Activated T-helper 1 cell treated with anti-CD3 and anti-CD28 coated beads, Interleukin-2, amount 50 U/mL, for 16 hours (primary cell): ENCODE measurements at places on chromosomes 16 and 17.
A peak's percentile ranks its signal among the peaks of the same experiment; 100 is the strongest.

GRCh38 chr16:57844416-57845030, 42.2 kb upstream of the KIFC3 start:
- no peak for DNase-seq

DNA sequence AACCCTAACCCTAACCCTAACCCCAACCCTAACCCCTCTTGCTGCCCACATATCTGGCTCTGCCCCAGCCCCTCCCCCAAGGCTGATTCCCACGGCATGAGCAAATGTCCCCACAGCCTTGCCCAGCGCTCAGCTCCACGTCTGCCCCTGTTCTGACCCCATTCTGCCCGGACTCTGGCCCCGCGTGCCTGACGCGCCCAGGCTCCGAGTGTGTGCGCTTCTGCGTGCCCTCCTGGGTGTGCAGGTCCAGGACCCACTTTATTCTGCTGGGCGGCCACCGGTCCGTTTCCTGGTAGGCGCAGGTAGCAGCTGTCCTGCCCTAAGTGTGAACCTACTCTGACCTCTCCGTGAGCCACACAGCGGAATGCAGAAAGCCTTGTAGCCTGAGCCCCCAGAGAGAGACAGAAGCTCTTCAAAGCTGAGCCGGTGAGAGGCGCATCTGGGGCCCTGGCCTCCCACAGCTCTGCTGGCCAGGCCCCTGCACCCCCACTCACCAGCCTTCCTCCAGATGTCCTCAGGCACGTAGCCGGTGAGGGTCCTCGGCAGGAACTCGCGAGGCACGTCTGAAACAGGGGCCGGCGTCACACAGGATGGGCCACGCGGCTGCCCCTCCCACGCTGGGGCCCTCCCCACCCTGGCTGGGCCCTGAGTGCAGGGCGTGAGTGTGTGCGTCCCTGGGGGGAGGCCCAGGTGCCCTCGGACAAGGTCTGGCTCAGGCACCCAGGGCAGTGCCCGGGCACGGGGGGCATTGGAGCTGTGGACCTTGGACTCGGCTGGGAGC, 14.0 kb upstream of the PABPN1L start:
- DNase-seq = no peak

- DNase-seq = peak; percentile 12
These were observed 8.9 kb downstream of the OR4D1 start for GRCh38 chr17:58156839-58157803.

GRCh38 chr17:73371836-73372235, 60.0 kb upstream of the CDC42EP4 start:
- no peak for DNase-seq

- no peak for DNase-seq
These were observed 121.9 kb upstream of the CDH13 start for GRCh38 chr16:82504836-82505235.

GRCh38 chr16:50384500-50385135, 15.8 kb upstream of the BRD7 start:
- DNase-seq = no peak

DNA sequence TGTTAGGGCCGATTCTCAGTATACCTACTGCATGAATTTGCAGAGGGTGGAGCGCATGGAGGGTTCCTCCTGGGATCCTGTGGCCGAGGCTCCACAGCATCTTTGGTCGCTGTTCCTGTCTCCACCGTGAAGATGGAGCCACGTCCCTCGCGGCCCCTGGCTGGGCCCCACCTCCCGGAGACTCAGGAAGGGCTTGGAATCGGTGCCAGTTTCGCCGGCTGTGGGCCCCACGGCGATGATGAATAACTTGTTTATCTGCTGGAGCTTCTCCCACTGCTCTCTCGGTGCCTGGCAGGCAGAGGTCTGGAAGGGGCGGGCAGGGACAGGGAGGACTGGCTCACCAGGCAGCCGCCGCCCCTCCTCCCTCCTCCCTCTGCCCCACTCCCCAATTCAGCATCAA, 8.1 kb downstream of the SLC5A11 start:
- DNase-seq = no peak

GRCh38 chr16:70433458-70434103, 5.3 kb downstream of the ST3GAL2 start:
- DNase-seq = no peak

DNA sequence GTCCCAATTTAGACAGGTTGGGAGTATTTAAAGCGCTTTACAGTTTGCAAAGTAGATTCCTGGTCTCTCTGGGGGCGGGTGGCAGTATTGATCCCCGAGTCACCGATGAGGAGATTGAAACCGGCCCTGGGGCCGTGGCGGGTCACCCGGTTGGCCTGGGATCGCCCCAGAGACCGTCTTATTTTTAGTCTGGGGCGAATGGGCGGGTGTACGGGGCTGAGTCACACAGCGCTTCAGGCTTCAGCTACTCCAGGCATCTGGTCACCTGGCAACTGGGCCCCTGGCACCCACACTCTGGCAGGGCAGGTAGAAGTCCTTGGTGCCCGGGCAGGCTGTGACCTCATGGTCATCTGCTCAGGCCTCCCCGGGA, 669 bp downstream of the MIEF2 start:
- peak; percentile 9 for DNase-seq

- no peak for DNase-seq
These were observed 610 bp downstream of the DOC2A start for GRCh38 chr16:30009990-30010843.

GRCh38 chr17:81052199-81052997, 17.4 kb downstream of the BAIAP2 start:
- DNase-seq = no peak

- DNase-seq = no peak
These were observed 34.6 kb downstream of the TMEM100 start for GRCh38 chr17:55688057-55688456.

- no peak for DNase-seq
These were observed 676 bp upstream of the KRT13 start for GRCh38 chr17:41505809-41506767.

DNA sequence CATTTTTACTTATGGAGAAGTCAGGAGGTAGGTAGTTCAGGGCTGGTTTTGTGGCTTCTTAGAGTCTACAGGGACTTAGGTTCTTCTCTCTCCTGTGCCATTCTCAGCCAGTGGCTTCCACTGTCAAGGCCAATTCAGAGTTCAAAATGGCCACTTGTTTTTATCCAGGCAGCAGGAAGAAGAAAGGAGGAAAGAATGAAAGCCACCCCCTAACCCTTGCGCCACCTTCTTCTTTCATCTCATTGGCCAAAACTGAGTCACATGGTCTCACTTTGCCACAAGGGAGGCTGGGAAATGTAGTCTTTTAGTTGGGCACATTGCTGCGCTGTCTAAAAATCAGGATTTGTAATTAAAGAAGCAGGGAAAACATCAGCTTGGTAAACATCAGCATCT, 60.8 kb upstream of the MED9 start:
- no peak for DNase-seq

- no peak for DNase-seq
These were observed 33.5 kb upstream of the NGFR start for GRCh38 chr17:49461580-49461979.

DNA sequence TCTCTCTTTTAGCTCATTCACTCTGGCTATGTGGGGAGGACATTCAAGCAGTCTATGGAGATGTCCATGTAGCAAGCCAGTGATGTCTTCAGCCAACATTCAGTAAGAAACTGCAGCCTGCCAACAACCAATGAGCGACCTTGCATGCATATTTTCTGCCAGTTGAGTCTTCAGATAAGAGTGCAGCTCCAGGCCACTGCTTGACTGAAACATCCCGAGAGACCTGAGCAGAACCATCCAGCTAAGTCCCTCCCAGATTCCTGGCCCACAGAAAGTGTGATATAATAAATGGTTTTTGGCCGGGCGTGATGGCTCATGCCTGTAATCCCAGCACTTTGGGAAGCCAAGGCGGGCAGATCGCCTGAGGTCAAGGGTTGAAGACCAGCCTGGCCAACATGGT, 10.5 kb upstream of the C17orf58 start:
- DNase-seq = no peak

DNA sequence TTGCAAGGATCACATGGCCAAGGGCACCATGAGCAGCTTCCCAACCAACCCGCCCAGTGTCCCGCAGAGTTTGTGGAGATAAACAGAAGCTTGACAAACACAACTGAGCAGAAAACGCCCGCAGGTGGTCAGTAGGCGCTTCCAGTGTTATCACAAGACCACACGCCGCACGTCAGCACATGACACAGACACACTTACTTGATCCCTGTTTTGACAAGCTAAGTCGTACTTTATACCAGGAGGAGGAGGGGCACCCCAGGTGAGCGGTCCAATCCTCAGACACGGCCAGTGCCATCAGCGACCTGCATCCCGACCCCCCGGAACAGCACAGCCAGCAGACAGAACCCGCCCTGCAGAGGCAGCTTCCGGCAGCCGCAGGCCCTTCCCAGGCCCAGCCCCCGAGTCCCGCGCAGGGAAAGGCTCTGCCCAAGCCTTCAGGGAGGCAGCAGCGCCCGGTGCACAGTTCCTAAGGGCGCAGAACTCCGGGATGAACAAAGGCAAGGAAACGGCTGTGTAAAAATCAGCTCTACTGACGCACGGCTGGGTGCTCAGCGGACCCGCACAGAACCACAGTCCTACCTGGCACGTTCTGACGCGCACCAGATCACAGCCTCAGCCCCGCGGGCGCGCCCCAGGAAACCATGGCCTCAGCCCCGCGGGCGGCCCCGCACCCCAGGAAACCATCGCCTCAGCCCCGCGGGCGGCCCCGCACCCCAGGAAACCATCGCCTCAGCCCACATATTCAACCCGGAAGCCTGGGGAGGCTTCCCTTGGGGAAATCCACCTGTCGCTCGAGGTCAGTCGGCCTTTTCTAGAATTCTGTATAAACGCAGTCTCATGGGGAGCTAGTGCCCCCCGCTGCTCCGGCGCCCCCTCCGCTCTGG, 27.8 kb downstream of the AXIN1 start:
- peak; percentile 53 for DNase-seq

DNA sequence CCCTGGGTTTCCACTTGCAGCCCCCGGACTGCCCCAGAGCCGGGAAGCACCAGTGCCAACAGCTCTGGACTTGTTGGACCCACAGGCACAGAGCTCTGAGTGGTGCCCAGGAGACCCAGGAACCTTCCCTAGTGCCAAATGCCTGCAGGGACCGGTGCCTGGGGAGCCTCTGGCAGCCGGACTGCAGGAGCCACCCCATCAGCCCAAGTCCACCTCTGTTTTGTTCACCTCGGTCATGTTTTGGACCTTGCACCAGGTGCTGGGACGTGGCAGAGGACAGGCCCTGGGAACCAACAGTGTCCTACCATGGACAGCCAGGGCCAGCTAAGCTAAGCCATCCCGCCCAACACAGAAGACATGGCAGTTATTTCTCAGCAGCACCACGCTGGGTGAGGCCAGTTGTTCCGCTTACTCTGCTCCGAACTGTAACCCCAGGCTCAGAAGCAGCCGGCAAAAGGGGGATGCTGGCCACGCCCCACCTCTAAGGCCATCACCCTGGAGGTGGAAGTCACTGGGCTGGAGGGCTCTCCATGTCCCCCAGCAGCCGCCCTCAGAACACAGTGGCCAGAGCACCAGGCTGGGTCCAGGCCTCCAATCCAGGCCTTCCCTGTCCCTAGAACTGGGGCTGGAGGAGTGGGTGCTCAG, 79.8 kb downstream of the AMFR start:
- no peak for DNase-seq

DNA sequence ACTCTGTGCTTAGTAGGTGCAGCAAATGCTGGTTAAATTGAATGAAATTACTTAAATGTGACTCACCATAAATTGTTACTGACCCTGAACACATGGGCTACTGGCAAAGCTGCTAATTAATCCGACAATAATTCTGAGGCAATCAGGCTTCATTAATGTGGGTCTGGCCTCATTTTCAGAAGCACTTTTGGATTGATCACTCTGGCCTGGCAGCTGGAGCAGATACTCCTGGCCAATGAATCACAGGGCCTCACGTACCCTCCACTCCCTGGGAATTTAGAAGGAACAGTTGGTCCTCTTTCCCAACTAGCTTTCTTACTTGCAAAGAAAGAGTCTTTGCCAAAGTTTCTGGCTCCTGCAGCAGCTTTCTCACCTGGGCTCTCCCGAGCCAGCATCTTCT, 162.0 kb upstream of the ZKSCAN2 start:
- DNase-seq = no peak

GRCh38 chr16:59170099-59170712, 436.1 kb upstream of the GOT2 start:
- no peak for DNase-seq

GRCh38 chr16:24689128-24689527, 40.3 kb upstream of the TNRC6A start:
- no peak for DNase-seq

- no peak for DNase-seq
These were observed 12.4 kb downstream of the ACE start for GRCh38 chr17:63489291-63489690.

DNA sequence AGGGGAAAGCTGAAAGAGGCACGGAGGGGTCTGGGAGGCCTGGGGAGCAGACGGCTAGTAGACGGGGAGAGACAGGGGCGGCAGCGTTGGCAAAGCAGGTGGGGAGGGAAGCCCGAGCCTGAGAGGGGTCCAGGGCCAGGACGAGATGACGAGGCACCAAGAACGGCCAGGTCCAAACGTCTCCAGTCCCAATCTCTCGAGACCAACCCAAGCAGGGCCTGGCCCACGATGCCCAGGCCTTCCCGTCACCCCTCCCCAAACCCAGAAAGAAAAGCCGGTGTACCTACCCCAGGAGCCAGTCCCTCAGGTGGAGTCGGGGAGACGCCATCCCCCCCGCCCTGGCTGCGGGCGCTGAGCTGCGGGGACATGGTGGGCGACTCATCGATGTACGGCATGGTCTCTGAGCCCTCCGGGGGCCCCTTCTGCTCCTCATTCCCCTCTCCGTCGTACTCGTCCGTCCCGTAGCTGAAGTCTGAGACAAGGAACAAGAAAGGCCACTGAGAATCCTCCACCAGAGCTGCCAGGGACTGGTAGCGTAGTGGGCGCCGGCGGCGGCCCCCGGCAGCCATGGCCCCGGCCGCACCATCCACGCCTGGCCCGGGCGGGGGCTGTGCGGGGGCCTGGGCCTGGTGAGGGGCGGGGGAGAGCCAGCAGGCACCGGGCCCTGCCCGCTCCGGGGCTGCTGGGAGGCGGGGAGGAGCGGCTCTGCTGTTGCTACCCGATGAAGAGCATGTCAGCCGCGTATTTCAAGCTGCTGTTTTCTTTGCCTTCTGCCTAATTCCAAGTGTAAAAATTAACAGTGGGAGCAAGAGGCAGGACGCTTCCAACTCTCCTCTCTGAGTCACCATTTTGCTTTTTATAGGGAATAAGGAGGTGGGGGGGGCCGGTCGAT, 54.6 kb downstream of the ABR start:
- no peak for DNase-seq

DNA sequence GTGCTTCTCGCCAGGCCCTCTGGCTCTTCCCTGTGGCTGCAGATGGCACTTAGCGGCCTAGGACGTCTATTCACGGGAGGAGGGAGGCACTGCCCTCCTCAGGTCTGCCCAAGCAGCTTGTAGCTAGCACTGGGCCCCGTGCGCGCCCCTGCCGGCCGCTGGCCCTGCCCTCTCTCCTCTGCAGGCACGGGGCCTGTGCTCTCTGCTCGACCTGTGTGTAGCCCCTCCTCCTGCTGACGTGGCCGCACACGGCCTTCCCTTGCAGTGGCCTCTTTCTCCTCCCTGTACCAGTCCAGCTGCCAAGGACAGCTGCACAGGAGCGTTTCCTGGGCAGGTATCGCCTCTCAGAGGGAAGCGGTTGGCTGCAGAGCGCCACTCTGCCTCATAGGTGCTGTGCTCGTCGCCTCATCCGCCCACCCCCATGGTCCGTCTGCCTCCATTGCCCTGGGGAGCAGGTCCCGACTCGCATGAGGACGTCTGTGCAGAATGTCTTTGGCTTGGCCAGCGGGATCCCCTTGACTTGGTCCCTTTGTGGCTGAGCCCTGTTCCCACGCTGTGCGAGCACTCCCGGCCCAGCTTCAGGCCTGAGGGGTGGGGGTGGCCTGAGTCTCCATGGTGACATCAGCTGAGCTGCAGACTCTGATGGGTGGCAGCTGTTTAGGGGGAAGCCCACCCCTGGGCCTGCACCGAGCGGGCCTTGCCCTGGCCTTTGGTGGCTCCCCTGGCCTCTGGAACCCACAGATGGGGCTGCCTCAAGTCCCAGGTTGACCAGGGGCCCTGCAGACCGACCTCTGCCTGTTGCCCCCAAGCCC, 34.6 kb downstream of the TSC2 start:
- no peak for DNase-seq
